Inflammatory macrophage (primary cell): ENCODE measurements at places on chromosomes 12 and 14.
A peak's percentile ranks its signal among the peaks of the same experiment; 100 is the strongest.

- no peak for DNase-seq
These were observed 102.8 kb downstream of the STXBP6 start for GRCh38 chr14:24947131-24947530.

DNA sequence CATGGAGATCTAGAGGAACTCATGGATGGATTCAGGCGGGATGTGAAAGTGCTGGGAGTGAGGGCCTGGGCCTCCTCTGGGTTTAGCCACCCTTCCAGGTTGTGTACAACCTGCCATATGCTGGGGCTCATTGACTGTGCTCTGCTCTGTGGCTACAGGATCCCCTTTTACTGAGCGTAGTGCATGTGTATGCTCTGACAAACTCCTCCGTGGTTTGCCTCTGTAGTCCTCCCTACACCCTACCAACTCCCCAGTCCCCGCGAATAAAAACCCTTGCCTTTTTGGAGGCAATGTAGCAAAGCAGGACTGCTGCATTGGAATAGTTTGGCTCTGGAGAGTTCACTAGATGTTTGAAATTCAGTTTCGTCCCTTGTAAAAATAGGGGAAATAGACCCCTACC lies 17.4 kb downstream of the JDP2 start:
- no peak for DNase-seq

GRCh38 chr14:24339284-24340151 lies at the start of gene RIPK3:
RIPK3 (minus strand) TSS chr14:24339991; CDS start chr14:24339826, 165 bp downstream.
- peak; percentile 67 for DNase-seq

GRCh38 chr14:93010522-93011140 lies 87.7 kb downstream of the CHGA start:
- no peak for DNase-seq

DNA sequence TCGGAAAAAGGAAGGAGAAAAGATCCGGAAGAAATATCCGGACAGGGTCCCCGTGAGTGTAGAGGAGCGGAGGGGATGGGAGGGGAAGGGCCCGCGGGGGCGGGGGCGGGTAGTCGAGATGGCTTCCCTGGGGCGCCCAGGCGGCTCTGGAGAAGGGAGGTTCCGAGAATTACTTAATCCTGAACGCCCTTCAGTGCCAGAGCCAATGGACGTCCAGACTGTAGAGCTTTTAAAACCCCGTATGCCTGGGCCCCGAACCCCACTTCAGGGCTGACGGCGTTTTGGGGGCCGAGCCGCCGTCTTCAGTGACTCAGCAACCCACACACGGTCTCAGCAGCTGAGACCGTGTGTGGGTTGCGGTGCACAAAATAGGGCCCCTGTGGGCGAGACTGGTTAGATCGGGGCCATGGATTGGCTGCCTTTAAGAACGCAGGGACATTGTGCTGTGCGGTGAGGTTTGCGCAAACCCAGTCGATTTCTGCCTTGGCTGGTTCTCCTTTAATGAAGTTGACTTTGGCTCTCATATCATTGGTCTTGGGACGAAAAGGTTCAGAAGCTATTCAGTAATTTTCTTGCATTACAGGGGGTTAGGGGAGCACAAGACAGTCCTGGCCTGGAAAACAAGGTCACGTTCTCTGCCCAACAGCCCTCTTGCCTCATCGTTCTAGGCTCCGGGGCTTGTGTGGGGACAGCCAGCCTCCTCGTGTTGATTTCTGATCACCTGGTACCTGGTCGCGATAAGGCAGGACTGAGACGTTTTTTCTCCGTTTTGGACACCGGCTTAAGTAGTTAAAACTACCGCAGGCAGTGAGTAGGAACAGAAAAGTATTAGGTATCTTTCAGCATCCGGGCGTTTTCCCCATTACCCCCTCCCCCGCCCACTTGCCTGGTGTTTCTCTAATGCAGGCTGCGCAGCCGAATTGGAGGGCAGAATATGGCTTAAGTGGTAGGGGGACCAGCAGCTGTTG lies 775 bp downstream of the GABARAPL1 start:
- peak; percentile 97 for DNase-seq

GRCh38 chr12:68406134-68406576 lies 74.0 kb upstream of the MDM1 start:
- peak; percentile 86 for DNase-seq

DNA sequence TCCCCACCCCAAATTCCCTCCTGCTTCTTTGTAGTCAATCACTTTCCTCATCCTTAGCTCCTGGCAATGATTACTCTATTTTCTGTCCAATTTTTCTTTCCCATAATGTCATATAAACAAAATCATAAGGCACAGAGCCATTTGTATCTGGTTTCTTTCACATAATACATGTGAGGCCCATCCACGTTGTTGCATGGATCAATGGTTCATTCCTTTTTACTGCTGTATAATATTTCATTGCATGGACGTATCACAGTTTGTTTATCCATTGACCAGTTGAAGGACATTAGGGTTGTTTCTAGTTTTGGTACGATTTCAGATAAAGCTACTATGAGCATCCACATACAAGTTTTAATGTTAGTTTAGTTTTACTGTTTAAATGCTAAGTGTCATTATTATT lies 13.7 kb upstream of the MED13L start:
- no peak for DNase-seq
